Activated effector memory CD4-positive, alpha-beta T cell treated with Interleukin-2 at 50 U/mL for 16 hours (primary cell): ENCODE measurements at places on chromosomes 5 and 9.

GRCh38 chr5:154087260-154087659 lies 48.5 kb downstream of the MFAP3 start:
- DNase-seq, result no peak

- no peak for DNase-seq
These were observed 12.2 kb upstream of the SPDL1 start for GRCh38 chr5:169571355-169571754.

GRCh38 chr5:73565969-73566547 lies 515 bp downstream of the UTP15 start:
- no peak for DNase-seq

DNA sequence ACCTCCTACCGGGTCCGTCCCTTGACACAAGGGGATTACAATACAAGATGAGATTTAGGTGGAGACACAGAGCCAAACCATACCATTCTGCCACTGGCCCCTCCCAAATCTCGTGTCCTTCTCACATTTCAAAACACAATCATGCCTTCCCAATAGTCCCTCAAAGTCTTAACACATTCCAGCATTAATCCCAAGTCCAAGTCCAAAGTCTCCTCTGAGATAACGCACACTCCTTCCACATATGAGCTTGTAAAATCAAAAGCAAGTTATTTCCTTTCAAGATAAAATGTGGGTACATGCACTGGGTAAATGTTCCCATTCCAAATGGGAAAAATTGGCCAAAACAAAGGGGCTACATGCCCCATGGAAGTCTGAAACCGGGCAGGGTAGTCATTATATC lies 463.9 kb upstream of the CDH9 start:
- DNase-seq, result no peak

- no peak for DNase-seq
These were observed 10.5 kb upstream of the TRAF1 start for GRCh38 chr9:120937127-120937526.

DNA sequence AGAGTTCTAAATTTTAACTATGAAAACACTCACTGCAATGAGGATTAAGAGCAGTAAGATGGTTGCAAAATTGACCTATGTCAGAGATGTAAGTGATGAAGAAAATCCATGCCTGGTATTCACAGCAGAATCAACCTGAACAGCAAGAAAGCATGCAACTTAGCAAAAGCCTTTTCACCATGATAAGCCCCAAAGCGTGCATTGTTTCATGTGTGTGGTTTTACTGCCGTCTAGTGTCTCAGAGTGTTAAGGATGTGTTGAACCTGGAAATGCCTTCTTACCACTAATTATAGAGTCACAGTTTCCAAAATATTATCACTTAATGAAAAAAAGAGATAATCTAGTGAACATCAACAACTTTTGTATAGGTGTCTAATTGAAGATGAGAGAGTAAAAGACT lies 415.2 kb upstream of the TRPC7 start:
- no peak for DNase-seq

DNA sequence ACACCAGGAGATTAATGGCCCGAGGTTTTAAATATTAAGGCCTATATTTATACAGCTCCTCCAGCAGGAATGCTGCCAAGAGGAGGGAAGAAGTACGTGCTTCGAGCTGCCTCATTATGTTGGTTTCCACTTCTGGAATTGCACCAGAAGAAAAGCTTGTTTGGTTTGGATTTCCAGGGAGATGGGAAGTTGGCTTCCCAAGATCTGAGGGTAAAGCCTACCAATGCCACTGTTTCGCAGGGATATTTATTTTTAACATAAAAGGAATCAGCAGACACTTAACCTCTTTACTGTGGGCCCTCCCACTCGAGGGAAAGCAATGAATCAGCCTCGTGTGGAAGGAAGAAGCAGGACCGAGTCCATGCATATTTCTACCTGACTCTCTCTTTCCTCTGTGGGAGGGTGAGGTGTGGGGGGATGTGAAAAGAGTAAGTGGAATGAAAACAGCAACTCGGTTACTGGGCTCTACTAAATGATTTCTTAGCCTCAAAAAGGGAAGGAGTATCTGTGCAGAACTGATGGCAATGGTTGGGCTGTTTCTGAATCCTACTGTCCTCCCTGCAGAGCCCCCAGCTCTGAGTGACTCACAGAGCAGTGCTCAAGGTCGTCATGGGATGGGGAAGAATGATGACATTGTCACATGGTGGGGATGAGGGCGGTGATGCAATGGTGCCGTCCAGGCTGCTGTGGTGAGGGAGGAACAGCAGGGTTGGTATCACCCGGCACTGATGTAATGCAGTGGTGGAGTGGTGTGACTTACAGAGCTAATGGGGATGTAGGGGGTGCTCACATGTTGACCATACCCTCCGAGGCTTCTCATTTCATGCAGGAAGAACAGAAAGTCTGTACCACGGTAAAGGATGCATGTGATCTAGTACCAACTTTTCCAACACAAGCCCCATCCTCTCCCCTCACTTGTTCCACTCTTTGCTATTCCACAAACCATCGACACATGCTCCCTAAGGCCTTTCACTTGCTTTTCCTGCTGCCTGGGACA lies 215.0 kb upstream of the PANK3 start:
- DNase-seq, result no peak

- DNase-seq, result no peak
These were observed 61.7 kb upstream of the ELAVL2 start for GRCh38 chr9:23887781-23888180.

DNA sequence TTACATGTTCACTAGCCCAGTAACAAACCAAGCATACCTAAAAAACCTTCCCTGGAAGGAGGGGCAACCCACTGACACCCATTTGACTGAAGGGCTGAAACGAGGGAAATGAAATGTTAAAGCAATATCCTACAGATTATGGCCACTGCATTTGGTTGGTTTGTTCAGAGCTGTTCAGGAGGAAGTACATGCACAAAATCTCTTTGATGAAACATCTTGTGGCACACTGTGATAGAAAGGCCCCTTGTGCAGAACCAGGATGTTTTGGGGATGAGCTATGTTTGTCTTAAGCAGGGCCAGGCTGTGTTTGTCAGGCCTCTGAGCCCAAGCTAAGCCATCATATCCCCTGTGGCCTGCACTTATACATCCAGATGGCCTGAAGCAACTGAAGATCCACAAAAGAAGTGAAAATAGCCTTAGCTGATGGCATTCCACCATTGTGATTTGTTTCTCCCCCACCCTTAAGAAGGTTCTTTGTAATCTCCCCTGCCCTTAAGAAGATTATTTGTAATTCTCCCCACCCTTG lies 467.3 kb upstream of the PIK3R1 start:
- DNase-seq, result no peak

DNA sequence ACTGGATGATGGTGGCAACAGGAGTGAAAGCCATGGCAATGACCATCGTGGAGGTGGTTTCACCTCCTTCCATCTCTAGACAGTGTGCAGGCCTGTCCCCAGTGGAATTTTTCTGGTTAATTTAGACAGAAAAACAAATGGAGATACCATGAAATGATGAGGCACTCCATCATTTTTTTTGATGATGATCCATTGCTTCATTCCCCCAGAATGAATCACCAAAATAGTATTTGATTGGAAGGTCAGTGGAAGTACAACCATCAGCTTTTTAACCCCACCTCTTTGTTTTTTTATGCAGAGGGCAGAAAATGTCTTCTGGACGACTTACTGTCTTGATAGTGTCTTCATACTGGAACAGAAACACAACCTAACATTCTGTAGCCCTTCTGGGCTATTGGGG lies 42.6 kb upstream of the ADRA1B start:
- no peak for DNase-seq

DNA sequence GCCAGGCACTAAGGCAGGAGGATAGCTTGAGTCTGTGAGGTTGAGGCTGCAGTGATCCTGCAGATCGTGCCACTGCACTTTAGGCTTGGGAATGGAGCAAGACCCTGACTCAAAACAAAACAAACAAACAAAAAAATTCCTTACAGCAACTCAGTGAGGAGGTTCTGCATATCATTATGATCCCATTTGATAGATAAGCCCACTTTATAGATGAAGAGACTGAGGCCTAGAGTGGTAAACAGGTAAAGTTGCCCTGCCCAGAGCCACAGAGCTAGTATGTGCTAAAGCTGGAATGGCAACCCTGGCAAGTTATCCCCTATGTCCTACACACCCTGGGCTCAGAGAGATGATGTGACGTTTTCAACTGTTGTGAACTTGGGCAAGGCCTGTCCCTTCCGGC lies 7.2 kb downstream of the AIF1L start:
- DNase-seq, result no peak

DNA sequence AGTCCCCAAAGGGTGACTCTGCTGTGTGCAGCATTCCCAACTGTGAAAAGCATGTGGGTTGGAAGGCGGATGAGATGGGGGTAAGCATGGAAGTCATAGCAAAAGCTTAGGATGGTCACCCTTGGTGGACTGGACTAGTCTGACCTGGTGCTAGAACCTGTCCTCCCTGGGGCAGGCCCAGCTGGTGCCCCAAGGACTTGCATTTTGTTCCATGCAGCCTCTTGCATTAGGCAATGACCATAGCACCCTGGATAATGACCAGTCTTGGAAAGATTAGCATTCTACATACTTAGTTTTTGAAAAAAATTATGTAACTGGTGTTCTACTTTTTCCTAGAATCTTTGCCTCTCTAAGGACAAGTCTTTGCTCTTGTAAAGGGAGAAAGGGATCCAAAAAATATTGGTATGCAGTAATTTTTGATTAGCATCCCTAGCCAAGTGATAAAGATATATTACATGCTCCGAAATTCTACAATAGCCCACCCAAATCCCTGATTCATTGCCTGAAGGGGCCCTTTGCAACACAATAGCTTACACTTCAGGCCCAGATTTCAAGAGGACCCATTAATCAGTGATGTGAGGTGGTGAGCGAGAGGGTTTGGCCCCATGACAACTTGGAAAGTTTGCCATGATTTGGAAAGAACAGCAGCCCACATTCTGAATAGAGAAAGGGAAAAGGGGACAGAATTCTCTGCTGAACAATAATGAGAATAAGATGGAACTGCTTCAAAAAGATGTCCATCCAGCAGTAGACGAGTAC lies 93.3 kb upstream of the CD180 start:
- no peak for DNase-seq

- no peak for DNase-seq
These were observed 35.7 kb downstream of the SLC6A3 start for GRCh38 chr5:1409381-1410110.

GRCh38 chr5:42494414-42494813 lies 71.2 kb downstream of the GHR start:
- no peak for DNase-seq

- no peak for DNase-seq
These were observed 38.3 kb downstream of the NEK6 start for GRCh38 chr9:124296094-124296493.

DNA sequence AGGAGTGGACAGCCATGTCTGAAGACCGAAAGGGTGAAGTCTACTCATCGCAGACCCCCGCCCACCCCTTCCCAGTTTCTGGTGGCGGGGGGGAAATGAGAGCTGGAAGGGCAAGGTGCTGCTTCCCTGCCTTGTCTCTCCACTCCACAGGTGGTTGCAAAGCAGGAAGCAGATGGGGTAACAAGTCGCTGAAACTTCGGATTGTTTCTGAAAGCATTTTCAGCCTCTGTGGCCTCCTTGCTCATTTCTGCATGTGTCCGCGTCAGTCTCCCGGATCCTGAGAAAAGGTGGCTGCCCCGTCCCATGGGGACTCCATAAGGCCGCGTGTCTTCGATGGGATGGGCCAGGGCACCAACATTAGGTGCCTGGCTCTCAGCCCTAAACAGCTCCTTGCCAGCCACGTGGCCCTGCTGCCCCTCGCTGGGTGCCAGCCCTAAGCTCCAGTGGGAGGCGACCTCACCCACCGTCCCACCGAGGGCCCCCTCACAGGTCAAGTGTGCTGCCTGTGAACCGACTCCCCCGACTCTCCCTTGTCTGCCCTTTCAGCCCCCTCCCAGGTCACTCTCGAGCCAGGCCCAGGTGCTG lies 971 bp downstream of the PHYKPL start:
- no peak for DNase-seq

DNA sequence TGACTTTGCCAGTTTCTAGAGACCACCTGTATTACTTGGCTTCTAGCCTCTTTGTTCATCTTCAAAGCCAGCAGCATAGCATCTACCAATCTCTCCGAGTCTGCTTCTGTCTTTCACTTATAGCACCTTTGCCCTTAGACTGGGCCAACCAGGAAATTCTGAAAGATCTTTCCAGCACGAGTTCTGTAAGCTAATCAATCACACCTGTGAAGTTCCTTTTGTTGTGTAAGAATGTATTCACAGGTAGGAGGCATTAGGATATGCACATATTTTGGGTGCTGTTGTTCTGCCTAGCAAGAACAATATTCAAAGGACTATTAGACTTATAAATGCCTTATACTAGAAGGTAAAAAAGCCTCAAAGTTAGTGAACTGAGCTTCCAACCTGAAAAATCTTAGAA lies 232.1 kb downstream of the CDH12 start:
- no peak for DNase-seq

DNA sequence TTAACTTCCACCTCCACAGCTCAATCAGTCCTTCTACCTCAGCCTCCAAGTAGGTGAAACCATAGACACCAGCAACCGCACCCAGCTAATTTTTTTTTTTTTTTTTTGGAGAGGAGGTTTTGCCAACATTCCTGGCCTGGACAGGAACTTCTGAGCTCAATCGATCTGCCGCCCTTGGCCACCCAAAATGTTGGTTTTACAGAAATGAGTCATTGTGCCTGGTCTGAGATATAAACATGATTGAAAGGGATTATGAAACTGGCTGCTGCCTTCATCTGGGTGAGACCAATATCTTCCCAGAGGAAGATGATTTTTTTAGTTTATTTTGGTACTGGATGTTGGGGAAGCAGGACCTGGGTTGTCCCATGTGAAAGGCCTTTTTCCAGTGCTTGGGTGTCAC lies 9.2 kb downstream of the TAF11L12 start:
- DNase-seq, result no peak

GRCh38 chr5:45642370-45642769 lies 53.8 kb downstream of the HCN1 start:
- DNase-seq, result no peak
